EL (cell line): ENCODE measurements at places on chromosomes 5 and 9.

DNA sequence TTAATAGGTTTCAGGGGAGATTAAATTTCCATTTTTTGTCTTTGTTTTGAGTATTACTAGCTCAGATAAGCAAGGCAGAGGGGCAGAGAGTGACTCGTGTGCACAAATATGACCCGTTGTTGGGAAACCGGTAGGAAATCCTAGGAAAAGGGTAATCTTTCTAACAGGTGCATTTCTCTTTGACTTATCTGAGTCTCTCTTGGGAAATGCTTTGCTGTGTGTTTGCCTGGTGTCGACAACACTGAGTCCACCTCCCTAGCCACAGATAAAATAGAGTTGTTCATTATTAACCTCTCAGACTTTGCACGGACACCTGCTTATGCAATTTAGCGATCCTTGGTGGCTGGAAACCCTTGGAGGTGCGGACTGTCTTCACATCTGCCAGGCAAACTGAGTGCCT is 164.2 kb downstream of the FGF1 start:
- no peak for DNase-seq

- no peak for DNase-seq
Measured at GRCh38 chr5:150758203-150758530, 650 bp downstream of the DCTN4 start.

- DNase-seq: peak; percentile 69
Measured at GRCh38 chr5:157574456-157575380, 857 bp downstream of the ADAM19 start.

GRCh38 chr9:131405858-131406537 is 12.1 kb downstream of the PRRC2B start:
- no peak for DNase-seq

GRCh38 chr9:33161589-33162132 is 5.5 kb downstream of the B4GALT1 start:
- no peak for DNase-seq

- DNase-seq: peak; percentile 72
Measured at GRCh38 chr5:137743031-137743640, 7.2 kb upstream of the KLHL3 start.

DNA sequence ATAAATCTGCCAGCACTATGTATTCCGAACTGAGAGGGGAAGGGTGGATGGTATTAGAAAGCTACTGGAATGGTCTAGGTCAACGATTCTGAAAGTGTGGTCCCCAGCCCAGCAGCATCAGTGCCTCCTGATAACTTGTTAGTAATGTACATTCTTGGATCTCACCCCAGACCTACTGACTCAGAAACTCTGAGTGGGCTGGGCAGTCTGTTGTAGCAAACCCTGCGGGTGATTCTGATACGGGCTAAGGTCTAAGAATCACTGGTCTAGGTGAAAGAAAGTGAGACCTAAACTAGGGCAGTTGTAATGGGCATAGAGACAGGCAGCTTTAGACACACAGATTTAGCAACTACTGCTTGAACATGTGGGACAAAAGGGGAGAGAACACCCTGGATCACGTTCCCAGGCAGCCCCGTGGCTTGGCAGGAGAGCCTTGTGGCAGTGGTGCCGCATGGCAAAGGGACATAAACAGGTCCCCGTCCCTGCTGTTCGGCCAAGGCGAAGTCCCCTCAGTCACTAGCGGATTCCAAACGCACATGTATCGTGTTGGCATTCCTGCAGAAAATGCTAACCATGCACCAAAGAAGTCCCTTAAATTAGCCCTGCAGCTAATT is 216.3 kb downstream of the TTLL11 start:
- DNase-seq: peak; percentile 86

GRCh38 chr5:18113721-18114120 is 479.5 kb downstream of the TAF11L14 start:
- no peak for DNase-seq

GRCh38 chr9:9750719-9751118 is 862.1 kb downstream of the PTPRD start:
- DNase-seq: no peak

DNA sequence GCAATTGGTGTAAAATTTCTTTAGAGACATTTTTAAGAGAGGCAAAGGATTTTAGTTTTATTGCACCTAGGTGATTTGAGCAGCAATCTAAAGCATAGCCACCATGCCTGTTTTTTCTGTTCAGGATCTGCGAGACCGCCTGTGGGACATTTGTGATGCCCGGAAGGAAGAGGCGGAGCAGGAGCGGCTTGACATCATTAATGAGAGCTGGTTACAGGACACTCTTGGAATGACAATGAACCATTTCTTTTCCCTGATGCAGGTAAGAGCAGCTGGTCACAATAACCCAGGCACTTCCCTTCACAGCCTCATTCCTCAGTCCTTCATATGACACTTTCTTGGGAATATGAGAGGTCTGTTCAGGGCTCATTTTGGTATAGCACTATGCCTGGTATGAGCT is 103.2 kb upstream of the IL7R start:
- DNase-seq: no peak

DNA sequence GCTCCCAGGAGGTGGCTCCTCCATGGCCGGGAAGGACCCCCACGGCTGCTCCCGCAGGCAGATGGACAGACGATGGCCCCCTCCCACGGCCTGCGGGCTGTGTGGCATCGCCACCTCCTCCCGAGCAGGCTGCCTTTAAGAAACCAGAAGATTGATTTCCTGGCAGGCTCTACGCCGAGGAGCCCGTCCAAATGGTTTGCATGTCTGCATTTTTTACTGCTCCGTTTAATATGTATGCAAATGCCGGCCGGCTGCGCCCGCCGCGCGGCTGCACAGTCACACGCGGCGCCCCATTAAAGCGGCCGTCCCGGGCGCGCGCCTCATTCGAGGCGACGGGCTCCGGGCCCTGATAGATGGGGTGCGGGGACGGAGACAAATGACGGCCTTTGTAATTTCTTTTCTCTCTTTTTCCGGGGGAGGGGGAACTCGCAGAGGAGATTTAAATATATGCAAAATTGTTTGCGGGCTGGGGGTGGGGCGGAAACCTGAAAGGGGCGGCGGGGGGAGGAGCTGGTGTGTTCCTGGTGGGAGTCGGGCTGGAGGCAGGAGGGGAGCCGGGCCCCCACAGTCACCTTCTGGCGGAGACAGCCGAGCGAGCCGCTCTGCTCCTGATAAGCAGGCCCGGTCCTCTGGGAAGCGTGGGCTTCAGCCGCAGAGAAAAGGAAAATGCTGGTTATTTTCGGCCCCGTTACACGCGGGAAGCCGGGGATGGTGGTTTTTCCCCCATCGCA is 158.7 kb upstream of the IER5L start:
- DNase-seq: peak; percentile 50

DNA sequence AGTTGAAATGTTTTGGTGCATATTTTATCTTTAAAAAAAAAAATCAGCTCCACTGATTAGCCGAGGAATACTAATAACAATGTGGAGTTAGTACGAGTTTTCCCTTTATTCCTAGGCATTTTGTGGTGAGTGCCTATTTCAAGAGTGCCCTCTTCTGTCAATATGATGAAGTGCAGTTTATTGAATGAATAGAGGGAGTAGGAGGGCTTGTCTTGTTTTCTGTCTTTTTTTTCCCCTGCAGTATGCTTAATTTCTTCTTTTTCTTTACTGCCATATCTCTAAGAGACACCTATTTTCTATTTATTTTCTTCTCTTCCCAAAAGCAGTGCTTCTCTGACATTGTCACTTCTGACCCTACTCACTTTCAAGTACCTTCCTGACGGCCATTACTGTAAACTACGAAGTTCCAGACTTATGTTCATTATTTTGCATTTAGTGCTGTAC is 169.6 kb upstream of the PITX1 start:
- peak; percentile 39 for DNase-seq

DNA sequence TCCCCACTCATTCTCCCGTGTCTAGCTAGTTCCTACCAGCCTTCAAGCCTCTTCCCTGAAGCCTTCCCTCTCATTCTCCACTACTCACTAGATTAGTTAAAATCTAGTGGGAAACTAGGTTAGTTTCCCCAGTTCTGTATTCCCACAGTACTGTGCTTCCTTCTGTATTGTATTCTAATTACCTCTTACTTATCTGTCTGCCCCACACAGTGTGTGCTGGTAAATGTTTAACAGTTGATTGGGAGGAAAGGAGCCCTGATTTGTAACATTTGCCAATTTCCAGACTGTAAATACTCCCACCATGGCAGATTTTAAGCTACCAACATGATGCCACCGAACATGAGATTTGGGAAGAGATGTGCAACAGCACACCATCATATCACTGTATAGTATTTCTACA is 8.3 kb downstream of the KLHL3 start:
- no peak for DNase-seq

DNA sequence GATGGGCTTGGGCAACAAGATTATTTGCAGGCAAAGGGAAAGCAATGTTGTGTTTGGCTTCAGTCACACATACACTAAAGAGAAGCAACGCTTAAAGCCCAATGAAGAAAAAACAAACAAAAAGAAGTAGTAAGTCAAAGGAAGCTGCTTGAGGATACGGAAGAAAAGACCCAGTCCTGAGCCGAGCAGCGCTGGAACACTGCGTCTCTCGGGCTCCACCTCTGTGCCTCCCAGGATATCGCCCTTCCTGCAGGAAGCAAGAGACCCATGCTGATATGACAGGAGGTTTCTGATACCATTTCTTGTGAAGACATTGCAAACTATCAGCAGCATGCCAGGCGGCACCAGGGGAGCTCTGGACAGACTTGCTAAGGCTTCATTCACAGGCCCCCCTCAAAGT is 9.9 kb downstream of the GNAQ start:
- no peak for DNase-seq

DNA sequence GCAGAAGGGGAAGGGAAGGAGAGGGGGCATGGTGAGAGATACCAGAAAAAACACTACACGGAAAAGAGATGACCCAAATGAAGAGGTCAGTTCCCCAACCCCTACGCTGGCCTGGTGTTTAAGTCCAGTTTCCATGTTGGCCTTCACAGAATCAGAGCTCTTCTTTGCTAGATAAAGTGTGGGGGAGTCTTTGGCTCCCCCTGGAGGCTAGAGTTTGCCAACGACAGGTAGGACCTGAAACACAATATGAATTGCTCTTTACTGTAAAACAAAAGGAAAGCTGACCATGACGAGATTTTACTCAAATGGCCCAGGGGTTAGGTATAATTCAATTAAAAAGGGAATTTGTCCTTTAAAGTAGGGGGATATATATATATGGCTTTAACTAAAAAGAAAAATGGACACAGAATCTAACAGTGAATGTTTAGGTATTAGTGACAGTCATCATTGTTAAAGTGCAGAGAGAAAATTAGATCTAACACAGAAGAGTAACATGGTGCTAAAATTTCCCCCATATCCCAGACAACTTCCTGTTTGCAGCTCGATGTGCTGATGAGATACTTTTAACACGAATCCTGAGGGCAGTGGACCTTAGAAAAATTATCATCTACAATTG is 92.0 kb downstream of the SV2C start:
- DNase-seq: peak; percentile 53

DNA sequence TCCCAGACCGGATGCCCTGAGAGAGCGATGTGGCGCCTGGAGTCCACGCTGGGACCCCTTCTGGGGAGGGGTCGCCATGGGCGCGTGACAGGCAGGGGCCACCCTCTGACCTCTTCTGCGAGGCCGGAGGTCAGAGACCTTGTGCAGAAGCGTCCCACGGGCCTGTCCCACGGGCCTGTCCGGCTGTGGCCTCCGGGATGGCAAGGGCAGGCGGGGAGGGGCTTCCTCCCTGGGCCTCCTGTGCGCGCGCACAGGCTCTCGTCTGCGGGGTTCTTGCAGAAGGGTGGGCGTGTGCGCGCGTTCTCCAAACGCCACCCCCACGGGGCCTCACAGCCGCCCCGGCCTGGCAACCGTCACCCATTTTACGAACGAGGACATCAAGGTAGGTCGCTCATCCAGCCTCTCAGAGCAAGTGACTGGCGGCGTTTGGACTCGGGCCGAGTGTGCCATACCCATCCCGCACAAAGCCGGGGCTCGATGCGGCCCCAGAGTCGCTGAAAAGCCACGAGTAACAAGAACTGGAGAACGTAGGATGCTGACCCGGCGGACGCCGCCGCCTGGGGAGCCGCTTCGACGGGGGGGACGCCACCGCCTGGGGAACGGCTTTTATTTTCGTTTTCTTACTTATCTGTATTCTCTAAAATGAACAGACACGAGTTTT is 897 bp downstream of the AHRR start:
- peak; percentile 78 for DNase-seq

DNA sequence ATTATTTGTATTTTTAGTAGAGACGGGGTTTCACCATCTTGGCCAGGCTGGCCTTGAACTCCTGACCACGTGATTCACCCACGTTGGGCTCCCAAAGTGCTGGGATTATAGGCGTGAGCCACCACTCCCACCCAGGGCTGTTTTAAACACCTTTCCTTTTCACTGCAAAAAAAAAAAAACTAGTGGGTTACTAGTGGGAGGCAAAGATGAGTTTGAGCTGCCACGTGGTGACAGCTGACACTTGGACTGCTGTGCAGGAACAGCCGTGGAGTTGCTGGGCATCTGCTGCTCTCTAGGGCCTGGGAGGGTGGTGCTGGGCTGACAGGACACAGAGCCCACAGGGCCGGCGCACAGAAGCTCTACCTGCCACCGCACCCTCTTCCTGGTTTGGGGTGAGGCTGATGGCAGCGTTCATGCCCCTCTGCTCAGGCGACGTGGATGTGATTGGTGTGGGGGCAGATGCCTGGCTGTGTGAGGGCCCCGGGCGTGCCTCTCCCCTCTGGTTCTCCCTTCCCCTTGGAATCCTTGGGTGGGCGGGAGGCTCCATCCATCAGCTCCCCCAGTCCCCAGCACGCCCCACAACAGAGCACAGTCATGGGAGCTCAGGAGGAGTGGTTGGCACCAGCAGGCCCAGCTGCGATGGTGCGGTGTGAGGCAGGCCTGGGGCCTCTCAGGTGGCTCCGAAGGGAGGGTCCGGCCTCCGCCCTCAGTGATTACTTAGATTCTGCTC is 16.9 kb downstream of the RABL6 start:
- DNase-seq: no peak

GRCh38 chr9:93079371-93079770 is 16.6 kb upstream of the CARD19 start:
- DNase-seq: no peak

DNA sequence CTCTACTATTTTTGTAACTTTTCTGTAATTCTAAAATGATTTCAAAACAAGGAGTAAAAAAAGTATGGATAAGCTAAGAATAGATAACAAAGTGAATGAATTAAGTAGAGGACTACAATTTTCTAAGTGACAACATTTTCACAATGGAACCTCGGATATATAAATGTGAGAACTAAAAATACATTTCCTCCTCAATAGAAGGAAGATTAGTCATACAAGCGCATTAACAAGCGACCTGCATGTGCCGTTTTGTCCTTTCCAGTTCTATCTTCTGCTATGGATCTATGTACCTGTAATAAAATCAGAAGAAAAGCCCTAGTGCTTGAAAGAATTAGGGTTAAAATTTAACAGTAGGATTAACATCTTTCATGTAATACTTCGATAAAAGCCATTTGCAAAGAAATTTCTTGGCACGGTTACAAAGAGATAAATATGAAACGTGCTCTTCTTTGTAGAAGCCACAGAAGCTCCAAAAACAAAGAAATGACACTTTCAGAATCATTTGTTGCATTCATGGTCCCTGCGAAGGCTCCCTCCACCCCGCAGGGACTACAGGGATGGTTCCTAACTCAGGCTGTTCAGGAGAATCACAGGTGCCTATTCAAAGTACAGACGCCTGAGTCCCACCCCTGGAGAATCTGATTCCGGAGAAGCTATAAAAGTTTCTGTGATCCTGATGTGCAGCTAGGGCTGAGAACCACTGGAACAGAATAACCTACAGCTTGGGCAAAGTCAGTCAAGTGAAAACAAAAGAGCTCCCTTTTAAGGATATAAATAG is 216.6 kb upstream of the EFNA5 start:
- DNase-seq: no peak
